ENCODE measurements at places on chromosomes 4 and X. TPM values are rescaled to one million over a fixed set of nuclear protein-coding genes. Genes with fewer than 3 reads are reported as not detected.

CXXC4 gene
- total RNA-seq = 0.06 TPM

FGA gene
- total RNA-seq = not detected

RIPPLY1 gene
- total RNA-seq = not detected

USP17L17 gene
- total RNA-seq = not detected

MTTP gene
- total RNA-seq = 0.64 TPM

CCDC110 gene
- 0.19 TPM for total RNA-seq

NUP62CL gene
- 3.5 TPM for total RNA-seq

SNX25 gene
- 16.4 TPM for total RNA-seq

TRAPPC11 gene
- 33.0 TPM for total RNA-seq

All from activated naive CD8-positive, alpha-beta T cell treated with anti-CD3 and anti-CD28 coated beads, Interleukin-2, amount 10 ng/mL, durations not matched to agents 7 days and 5 days (primary cell).